ENCODE measurements at places on chromosomes 12 and 14.

- peak; percentile 85 for DNase-seq
Measured at GRCh38 chr12:4562034-4562657, at the start of gene DYRK4. TSS of gene DYRK4 (plus strand) at chr12:4562208. CDS start at chr12:4562246, 38 bp downstream.

DNA sequence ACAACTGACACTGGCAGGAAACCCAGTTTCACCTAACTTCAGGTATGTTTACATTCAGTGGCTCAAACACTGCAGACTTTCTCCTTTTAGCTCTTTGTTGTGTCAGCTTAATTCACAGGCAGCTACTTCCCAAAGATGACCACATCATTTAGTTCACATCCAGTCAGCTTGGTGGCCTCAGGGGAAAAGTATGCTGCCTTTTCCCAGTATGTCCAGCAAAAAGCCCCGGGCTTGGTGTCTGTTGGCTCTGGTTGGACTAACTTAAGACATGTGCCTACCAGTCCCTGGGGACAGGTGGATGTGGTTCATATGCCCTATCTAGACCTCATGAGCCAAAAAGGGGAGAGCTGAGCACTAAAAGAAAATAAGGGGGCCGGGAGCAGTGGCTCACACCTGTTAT is 56.4 kb downstream of the GOLGA5 start:
- DNase-seq = no peak

GRCh38 chr12:106078358-106079010 is 60.3 kb downstream of the NUAK1 start:
- DNase-seq = no peak

DNA sequence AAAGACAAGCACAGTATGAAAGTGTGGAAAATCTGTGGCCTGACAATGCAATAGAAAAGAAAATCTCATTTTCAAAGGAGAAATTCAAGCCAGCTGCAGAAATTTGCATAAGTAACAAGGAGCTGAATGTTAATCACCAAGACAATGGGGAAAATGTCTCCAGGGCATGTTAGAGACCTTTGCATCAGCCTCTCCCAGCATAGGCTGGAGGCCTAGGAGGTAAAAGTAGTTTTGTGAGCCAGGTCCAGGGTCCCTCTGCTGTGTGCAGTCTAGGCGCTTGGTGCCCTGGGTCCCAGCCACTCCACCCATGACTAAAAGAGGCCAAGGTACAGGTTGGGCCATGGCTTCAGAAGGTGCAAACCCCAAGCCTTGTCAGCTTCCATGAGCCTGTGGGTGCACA is 58.3 kb downstream of the TESPA1 start:
- no peak for DNase-seq

- no peak for DNase-seq
Measured at GRCh38 chr14:52741865-52742264, 11.9 kb downstream of the STYX start.

GRCh38 chr14:82224610-82225009 is 691.0 kb upstream of the SEL1L start:
- no peak for DNase-seq

DNA sequence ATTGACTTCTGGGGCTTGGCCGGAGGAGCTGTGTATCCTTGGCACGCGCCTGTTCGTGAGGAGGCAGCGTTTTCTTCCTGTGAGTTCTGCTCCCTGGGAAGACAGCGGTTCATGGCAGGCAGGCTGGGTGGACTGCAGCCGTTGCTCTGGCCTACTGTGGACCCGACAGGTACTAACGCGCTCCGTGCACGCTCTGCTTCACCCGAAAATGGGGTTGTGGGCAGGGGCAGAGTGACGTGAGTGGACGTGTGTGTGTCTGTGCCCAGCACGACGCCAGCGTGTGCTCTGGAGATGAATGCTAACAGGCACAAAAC is 179.1 kb downstream of the KIF26A start:
- no peak for DNase-seq

DNA sequence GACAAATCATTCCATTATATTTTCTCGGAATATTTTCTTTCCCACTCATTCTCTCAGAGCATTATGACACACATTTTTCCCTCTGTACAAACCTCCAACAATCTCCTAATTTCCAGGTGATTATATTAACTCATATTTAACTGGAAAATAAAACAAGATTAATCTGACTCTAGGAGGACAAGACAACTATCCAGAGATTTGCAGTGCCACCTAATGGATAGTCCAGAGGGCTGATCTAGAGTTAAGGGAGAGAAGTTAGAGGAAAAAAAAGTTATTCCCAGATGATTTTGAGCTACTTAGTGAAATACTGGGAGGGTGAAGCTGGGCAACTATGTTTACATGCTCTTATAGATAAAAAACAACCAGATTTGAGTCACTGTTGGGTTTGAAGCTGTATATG is 161.7 kb downstream of the ALX1 start:
- DNase-seq = no peak

DNA sequence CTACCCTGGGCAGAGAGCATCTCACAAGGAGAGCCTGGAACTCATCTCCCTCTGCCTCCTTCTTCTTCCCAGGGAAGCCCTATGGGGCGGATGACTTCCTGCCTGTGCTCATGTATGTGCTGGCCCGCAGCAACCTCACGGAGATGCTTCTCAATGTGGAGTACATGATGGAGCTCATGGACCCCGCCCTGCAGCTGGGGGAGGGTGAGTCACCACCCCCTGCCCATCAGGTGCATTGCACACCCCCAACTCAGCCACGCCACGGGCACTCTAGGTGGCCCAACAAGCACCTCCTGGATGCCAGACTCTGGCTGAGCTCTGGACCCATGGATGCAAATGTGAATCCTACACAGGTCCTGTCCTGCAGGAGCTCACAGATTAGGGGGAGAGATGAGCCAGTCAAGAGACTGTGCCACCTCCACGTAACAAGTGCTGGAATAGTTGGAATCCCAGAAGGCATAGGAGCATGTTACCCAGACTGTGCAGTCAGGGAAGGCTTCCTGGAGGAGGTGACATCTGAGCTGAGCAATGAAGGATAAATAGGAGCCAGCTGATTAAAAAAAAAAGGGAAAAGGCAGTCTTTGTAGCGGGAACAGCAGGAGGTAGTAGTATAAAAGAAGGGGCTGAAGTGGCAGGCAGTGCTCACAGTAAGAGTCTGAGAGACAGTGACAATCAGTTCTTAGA is 71.9 kb downstream of the LGMN start:
- no peak for DNase-seq

GRCh38 chr14:49640540-49641417 is 5.7 kb upstream of the DNAAF2 start:
- no peak for DNase-seq

- DNase-seq = no peak
Measured at GRCh38 chr12:94299846-94300245, 151.5 kb downstream of the PLXNC1 start.

- peak; percentile 75 for DNase-seq
Measured at GRCh38 chr14:105091517-105092170, 26.4 kb upstream of the GPR132 start.

GRCh38 chr12:70840656-70841350 is 79.7 kb downstream of the PTPRR start:
- no peak for DNase-seq

DNA sequence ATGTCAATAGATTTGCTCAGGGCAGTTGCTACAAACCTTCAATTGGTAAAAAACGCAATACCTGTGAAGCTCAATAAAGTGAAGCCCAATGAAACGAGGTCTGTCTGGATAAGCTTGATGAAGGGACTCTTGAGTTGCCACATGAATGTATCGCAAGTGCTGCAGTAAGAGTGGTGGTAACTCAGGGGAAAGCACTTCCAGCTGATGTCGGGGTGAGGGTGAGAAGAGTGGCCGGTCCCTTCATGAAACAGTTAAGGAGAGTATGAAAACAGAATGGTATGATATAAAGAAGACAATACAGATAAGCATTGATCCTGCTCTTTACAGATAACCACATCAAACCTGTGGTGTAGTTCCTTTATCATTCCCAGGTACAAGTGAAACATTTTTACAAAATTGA is 83.4 kb upstream of the EVL start:
- no peak for DNase-seq

GRCh38 chr12:104750061-104750460 is 208.0 kb downstream of the SLC41A2 start:
- no peak for DNase-seq

GRCh38 chr12:51923506-51924365 is 16.4 kb downstream of the ACVRL1 start:
- DNase-seq = peak; percentile 62

GRCh38 chr12:3075315-3075714 is 1.9 kb upstream of the TSPAN9 start:
- DNase-seq = no peak

- DNase-seq = no peak
Measured at GRCh38 chr12:14395074-14395778, 29.7 kb downstream of the ATF7IP start.

- no peak for DNase-seq
Measured at GRCh38 chr12:49093792-49094159, 825 bp downstream of the DHH start.

GRCh38 chr14:69643430-69644200 is 32.2 kb downstream of the SUSD6 start:
- no peak for DNase-seq

DNA sequence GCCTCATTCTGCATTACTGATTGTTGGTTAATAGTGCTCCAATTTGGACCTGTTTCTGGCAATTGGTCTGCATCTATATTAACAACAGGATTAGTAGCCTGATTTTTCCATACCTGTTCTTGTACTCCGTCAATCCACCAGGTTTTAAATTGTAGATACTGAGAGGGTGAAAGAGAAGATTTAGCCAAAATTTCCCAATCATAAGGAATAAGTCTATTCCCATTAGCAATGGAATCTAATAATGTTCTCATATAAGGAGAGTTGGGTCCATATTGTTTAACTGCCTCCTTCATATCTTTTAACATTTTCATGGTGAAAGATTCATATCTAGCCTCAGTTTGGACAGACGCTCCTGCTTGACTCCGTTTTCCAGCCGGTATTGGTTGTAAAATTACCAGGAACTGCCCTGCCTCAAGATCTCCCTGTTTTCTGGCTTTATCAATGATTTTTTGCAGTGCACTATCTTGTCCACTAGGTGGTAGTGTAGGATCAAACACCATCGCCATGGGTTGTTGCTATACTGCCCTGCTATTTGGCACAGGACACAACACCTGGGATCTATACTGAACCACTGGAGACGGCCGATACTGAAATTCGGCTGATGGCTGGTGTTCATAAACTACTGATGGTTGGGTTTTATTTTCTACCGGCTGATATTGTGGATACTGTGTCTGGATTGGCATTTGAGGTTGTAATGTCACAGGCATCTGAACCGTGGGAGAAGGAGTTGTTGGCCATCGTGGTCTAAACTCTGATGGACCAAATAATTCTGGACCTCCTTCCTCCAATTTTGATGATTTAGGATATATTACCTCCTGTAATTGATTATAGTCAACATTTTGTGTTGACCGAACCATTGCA is 25.2 kb downstream of the DHRS4L2 start:
- DNase-seq = peak; percentile 60

DNA sequence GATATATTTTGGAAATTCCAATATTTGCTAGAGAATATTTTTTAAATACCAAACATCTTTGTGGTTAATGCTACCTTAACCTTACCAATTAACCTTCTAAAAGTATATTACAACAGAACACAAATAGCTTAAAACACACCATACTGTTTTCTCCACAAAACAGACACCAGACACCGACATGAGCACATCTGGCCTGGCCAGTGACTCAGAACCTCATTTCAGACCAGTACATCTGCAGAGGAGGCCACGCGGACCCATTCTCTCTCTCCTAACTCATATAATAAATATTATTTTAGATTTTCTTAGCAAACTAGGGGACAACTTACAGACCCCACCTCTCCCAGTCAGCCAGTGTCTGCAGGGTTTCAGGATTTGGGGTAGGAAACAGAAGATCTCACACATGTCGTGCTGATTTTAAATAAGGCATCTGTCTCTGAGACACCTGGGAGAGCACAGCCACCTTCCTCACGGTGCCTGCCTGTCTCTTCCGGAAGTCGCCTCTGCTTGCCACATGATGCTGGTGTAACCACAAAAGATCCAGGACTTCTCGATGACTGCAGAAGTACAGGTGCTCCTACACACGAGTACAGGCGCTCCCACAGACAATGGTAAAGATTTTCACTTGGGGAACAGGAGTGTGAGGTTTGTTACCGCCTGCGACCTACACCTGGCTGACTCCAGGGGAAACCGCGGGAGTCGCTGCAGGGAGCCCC is 9.7 kb upstream of the ANKLE2 start:
- DNase-seq = no peak

- no peak for DNase-seq
Measured at GRCh38 chr14:49857427-49858003, 4.9 kb upstream of the NEMF start.

- DNase-seq = no peak
Measured at GRCh38 chr14:22007784-22008412, 334.3 kb upstream of the OR4E1 start.

DNA sequence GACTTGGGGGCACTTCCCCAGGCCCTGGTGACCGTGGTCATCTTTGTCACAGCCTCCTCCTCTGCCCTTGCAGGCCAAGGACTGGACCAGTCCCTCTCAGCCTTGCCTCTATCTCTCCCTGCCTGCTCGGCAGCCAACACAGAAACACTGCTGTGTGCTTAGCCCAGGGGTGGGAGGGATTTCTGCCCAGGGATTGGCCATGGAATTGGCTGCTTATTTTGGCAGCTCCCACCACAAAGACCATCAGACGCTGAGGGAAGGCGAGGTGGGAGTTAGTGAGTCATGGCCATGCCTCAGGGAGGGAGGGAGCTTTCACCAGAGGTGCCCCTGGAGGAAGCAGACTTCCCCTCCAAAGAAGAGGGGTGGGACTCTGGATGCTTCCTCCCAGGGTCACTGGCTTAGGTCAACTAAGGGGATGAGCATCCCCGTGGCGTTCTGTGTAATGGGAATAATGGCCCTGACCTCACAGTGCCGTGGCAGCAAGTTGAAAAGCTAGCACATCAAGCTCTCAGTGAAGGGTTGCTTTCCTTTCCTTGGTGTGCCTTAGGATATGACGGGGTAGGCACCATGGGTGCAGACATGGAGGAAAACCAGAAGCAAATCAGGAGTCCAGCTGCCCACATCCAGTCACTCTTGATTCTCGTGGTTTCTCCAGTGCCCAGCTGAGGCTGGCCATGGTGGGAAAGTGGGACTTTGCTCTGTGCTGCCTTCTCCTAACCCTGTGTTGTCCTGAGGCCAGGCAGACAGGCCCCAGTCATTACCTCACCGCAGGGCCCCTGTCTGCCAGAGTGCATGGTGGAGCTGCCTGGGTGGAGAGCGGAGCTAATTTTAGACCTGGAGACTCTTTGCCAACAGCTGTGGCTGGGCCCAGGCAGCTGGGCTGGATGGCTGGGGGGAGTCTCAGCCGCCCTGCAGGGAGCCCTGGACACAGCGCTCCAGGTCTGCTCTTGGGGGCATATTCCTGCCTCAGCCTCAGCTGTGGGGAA is 21.4 kb downstream of the B4GALNT3 start:
- peak; percentile 87 for DNase-seq

Measured in right hindlimb (tissue), 1 donor.